ENCODE measurements at places on chromosomes 6 and 20. TPM values are rescaled to one million over a fixed set of nuclear protein-coding genes. Genes with fewer than 3 reads are reported as not detected.
A peak's percentile ranks its signal among the peaks of the same experiment; 100 is the strongest.

HLA-DOB gene
- not detected for total RNA-seq

DNA sequence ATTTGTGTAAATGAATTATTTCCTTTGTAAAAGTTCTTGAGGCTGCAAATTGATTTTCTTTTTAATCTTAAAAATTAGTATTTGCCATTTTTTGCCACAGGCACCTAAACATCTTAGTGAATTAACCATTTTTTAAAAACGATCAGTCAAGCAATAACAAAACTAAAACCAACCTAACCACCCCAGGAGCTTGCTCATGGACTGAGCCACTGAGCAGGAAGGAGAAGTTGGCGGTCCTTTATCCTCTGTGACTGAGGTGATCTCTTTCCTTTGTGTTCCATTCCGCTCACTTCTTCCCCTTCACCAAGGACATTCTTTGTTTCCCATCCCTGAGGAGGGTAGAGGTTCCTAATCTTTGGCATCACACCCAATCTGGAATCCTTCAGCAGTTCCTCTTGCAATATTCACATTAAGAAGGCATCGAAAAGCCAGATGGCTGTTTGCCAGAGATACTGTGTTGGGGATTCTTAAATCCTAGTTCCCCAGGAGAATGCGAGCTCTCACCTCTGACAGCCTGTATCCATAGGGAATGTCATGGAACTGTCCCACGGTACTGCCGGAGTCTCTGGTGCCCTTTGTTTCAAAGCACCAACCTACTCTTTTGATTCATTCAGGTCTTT lies 30.5 kb downstream of the RPRD1B start:
- no peak for DNase-seq

SNX21 gene
- 222 TPM for total RNA-seq

ARHGAP18 gene
- total RNA-seq: 5.2 TPM

RCAN2 gene
- total RNA-seq: 7.4 TPM

DNA sequence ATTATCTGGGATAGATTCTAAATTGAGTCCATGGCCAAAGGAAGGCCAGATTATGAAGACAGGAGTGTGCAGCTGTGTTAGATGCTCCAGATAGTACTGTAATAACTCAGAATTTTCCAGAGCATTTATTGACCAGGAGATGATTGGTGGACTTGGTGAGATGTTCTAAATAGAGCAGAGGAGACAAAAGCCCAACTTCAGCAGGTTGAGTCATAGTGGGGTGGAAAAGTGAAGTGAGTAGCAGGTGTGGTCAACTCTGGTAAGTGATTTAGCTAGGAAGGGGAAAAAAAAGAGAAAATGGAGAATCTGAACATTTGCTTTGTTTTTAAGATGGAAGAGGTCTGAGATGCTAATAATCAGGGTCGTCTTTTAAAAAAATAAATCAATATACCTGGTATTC lies 227.4 kb downstream of the TMEM200A start:
- DNase-seq: no peak

GRCh38 chr20:20022498-20022897 lies 5.3 kb downstream of the NAA20 start:
- no peak for DNase-seq

GRCh38 chr20:48015141-48015910 lies 230.0 kb upstream of the SULF2 start:
- DNase-seq: no peak

DNA sequence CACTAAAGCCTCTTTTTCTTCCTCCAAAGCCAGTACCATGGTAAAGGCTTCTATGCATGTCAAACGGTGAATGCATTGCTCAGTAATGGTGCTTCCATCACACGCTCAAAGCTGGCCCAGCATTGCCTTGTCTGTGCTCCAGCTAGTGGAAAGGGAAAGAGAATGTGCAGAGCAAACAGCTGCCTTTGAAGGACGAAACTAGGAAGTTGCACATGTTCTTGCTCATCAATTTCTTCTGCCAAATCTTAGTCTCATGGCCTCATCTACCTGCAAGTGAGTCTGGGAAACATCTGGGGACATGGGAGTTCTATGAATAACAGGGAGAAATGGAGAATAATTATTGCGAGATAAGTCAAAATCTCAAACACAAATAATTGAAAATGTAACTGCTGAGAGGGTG lies 216.5 kb upstream of the SSTR4 start:
- no peak for DNase-seq

GPX5 gene
- total RNA-seq: not detected

DNA sequence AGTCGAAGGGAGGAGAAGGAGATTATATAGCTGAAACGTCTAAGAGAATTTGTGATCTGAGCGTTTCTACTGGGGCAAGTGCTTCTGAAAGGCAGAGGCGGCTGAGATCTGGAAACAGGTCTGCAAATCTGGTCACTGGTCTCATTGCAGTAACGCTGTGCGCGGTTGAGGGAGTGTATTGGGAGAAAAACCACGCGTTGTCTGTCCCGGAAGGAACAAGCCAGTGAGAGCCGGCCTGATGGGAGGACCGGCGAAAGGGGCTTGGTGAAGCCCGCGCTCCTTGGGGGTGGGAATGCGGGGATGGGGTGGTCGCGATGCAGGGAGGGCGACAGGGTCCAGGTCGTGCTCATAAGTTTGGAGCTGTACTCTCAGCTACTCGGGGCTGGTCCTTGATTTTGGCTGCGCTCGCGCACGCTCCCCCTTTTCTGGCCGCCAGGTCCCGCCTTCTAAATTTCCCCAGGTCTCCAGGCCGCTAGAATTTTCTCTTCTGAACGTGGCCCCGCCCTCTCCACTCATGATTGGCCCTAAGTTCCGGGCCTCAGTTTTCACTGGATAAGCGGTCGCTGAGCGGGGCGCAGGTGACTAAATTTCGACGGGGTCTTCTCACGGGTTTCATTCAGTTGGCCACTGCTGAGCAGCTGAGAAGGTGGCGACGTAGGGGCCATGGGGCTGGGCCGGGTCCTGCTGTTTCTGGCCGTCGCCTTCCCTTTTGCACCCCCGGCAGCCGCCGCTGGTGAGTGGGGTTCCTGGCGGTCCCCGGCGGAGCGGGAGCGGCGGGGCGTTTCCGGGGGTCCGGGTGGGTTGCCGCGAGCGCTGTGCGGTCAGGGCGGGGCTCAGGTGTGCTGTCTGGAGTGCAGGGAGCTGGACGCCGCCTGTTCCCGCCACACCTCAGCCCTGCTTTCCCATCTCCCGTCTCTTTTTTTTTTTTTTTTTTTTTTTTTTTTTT lies at the start of gene MICB:
Gene MICB (plus strand): TSS at position 615 of the 946 bp plus-strand sequence. CDS start 49 bp downstream, at position 664.
- peak; percentile 85 for DNase-seq

DNA sequence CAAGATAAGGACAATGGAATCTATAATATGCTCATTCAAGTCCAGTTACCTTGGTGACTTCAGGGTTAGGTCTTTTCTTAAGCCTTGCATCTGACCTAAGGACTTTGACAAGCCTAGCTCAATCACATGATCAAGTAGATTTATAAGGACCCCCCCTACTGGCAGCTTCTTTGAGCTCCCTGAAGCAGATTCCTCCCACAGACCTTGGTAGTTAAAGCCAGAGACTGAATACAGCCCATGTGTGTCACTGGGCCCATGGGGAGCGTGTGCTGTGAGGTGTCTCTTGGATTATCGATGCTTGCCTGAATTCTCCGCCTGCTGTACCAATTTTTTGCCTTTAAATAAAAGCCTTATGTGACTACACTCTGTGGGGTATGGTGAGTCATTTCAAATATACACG lies 372.7 kb upstream of the RGS17 start:
- DNase-seq: no peak

DNA sequence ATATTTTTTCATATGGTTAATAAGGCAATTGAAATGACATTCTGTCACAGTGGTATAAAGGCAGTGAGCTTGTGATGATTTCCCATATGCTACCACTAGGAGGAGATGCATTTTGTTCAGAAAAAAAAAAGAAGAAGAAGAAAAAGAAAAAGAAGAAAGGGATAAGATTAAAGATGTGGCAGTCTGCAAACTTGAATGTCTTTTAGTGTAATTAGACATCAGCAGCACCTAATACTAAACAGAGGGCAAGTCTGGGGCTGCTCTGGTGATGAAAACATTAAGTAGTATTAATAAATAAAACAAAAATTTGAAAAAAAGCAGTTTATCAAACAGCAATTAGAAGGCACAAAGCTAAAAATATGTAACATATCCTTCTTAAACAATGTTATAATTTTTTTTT lies 95.4 kb upstream of the DEFB112 start:
- no peak for DNase-seq

- DNase-seq: no peak
Observed at GRCh38 chr6:65436281-65436680, 270.7 kb downstream of the EYS start.

GRCh38 chr6:148513145-148514071 lies 170.8 kb downstream of the SASH1 start:
- no peak for DNase-seq
